ENCODE measurements at places on chromosomes 4 and X. TPM values are rescaled to one million over a fixed set of nuclear protein-coding genes. Genes with fewer than 3 reads are reported as not detected.

Gene ADH1A
- not detected for total RNA-seq

Gene CITED1
- total RNA-seq = 2.3 TPM

Gene TNIP3
- 0.19 TPM for total RNA-seq

Gene MSX1
- 10.1 TPM for total RNA-seq

Gene MAGEA9B
- not detected for total RNA-seq

All from A549 treated with AZD2906 at 1 μM for 4 hours (cell line).